Fibroblast of skin of left quadriceps (primary cell): ENCODE measurements at places on chromosomes 3 and 15.

GRCh38 chr15:30922480-30923311 is 19.0 kb downstream of the FAN1 start:
- DNase-seq = peak; percentile 32

DNA sequence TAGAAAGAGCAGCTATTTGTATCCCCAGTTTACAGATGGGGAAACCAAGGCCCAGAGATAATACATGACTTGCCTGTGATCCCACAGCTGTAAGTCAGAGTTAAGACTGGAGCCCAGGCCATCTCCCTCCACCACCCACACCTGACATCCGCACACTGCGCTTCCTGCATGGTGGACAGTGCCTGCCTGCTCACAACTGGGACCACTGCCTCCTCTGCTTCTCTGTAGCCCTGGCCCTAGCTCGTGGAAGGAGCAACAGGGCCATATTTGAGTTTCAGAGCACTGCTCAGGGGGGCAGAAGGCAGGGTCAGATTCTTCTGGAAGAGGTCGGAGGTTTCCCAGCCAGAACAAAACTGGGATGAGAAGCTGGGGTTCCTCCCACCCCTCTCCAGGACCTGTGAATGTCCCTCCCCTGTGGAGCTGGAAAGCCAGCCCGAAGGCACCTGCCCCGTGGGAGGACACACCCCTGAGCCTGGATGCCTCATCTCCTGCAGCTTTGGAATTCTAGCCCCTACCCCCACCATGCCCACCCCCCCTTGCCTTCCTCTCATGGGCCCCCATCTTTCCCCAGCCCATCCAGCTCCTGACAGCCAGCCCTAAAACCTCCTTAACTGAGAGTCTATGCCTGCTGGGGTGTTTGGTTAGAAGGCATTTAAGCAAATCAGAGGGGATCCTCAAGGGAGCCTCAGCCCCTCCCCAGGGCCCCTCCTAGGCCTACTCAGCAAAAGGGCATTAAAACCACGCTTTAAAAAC is 100.1 kb downstream of the TPRA1 start:
- no peak for DNase-seq

DNA sequence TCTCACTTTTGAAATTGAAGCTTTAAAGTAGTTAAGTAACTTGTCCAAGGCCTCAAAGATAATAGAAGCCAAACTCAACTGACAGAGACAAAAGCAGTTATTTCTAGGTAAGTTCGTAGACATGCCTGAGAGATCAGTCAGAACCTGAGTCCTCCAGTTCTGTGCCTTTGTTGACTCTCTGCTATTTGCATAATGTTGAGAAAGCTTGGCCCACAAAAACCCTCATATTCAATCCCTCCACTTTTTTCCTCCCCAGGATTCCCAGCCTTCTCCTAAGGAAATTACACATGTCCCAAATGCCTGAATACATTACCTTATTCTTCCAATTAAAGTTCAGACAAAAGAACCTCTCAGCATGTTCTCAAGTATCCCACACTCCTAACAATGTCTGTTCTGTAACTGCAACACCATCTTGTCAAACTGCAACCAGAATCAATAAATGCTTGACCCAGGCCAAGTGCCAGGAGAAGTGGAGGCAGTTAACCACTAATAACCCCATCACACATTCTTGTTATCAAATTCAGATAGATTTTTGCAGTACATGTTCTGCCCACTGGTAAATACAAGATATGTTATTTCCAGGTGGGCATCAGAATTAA is 217.8 kb downstream of the LRRC3B start:
- DNase-seq = no peak

- no peak for DNase-seq
These were observed 78.2 kb downstream of the CLSTN2 start for GRCh38 chr3:140013220-140013619.

GRCh38 chr15:64343841-64344240 is 12.1 kb downstream of the CSNK1G1 start:
- DNase-seq = no peak

DNA sequence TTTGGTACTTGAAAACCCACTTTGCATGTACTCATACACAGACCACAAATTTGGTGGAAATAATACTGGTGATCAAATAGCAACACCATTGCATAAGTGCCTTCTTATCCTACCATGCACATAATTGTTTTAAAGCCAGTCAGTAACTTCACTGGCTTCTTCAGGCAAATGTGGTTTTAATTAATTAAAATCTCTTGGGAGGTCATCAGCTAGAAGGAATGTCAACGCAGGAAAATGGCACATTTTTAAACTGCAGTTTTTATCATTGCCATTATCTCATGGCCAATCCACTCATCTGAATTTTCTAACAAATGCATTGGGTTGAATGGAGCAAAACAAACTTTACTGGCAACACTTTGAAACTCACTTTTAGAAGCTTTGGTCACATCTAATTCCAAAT is 105.7 kb upstream of the ZPLD1 start:
- no peak for DNase-seq

GRCh38 chr3:45035441-45036301 is 9.6 kb downstream of the CLEC3B start:
- DNase-seq = no peak

- no peak for DNase-seq
These were observed 4.3 kb downstream of the BTBD1 start for GRCh38 chr15:83062768-83063180.

DNA sequence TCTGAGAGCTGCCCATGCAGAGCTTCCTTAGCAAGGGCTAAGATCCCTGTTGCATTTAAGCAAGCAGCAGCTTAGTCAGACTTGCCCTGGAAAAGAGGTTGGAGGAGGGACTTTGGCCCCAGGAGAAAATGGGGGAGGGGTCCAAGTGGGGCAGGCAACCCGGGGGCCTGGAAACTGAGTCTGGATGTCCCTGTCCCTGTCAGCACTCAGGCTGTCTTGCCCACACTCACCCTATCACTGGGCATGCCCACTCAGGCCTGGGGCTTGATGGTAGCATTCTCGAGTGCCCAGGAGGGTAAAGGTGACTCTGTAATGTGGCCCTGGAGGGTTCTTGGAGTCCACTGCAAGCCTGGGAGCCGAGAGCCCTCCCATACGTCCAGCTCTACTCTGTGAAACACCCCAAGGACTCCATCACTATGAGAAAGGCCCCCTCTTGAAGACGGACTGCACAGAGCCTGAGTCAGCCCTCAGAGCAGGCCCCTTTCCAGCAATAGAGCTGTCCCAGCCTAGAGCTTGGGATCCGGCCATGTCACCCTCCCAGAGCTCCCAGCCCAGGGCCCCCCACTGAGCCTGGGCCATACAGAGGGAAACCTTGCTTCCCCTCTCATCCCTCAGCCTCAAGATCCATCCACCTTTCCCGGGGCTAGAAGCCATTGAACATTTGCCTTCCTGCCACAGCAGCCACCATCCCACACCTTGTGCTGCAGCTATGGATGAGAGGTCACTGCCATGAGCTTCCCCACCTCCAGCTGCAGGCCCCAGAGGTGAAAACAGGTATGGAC is 13.4 kb downstream of the MYL3 start:
- DNase-seq = no peak

DNA sequence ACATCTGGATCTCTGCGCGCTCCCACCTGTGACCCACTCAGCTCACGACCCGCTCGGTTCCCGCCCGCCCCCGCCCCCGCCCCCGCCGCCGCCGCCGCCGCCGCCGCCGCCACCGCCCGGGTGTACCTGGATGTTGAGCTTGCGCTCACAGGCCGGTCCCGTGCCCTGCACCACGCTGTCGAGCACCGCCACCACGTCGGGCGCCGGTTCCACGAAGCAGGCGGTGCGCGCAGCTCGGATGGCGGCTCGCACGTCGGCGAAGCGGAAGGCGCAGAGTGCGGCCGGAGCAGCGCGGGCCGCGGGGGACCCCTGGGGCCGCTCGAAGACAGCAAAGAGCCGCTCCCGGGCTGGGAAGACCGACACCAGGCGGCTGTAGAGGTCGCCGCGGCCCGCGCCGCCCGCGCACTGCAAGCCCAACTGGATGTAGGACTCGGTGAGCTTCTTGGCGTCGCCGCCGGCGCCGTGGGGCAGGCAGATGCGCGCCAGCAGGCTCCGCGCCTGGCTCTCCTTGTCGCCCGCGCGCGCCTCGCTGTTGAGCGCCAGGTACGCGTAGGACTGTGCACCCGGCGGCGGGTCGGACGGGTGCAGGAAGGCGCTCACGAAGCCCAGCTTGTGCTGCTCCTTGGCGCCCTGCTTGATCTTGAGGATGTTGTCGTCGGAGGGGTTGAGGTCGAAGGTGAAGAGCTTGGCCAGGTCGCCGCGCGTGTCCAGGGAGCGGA is 1.1 kb downstream of the PLXND1 start:
- DNase-seq = no peak

DNA sequence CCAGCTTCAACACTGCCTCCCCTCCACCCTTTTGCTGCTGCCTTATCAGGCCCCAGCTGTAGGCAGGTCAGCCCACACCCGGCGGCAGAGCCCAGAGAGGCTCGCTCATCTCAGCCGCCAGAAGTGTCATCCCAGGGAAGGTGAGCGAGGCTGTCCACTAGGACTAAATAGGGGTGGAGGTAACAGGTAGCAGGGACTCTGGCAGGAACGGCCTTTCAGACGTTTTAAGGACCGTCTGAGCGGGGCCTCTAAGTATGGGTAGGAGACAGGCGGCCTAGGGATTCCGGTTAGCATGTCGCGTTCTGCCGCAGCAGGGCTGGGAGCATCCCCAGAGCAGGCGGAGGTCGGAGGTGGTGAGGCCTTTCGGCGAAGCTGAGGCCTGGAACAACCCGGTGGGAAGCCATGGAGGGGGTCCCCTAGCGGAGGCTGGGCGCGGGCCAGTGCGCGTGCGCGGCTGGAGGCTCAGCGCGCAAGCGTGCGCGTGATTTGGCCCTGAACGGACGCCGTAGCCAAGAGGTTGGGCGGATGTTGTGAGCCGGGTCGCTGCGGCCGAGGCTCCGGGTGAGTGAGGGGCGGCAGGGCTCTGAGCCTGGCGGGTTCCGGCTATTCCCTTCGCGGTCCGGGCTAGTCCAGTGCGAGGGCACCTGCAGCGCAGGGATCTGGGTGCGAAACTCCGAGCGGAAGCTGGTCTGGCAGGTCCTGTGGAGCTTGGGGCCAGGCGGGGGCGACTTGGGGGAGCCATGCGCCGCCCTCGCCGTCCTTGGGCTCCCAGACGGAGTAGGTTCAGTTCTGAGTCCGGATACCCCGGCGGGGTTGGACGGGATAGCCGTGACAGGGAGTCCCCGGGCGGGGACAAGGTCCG is at the start of the genes MST1 and RNF123:
Gene MST1, minus strand, starts transcription at position 429 of the 862 bp plus-strand sequence. CDS start 783 bp downstream, outside the sequence.
Gene RNF123, plus strand, starts transcription at position 512 of the 862 bp plus-strand sequence. CDS start 1,609 bp downstream, outside the sequence.
- peak; percentile 75 for DNase-seq

DNA sequence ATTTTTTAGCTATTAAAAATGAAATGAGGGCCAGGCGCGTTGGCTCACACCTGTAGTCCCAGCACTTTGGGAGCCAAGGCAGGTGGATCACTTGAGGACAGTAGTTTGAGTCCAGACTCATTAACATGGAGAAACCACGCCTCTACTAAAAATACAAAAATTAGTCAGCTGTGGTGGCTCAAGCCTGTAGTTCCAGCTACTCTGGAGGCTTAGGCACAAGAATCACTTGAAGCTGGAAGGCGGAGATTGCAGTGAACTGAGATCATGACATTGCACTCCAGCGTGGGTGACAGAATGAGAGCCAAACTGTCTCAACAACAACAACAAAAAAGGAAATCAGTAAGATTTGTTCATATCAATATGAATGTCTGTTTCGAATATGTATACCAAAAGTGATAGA is 517.1 kb downstream of the ROBO1 start:
- DNase-seq = no peak

- no peak for DNase-seq
These were observed 37.9 kb downstream of the NR1I2 start for GRCh38 chr3:119819806-119820205.

DNA sequence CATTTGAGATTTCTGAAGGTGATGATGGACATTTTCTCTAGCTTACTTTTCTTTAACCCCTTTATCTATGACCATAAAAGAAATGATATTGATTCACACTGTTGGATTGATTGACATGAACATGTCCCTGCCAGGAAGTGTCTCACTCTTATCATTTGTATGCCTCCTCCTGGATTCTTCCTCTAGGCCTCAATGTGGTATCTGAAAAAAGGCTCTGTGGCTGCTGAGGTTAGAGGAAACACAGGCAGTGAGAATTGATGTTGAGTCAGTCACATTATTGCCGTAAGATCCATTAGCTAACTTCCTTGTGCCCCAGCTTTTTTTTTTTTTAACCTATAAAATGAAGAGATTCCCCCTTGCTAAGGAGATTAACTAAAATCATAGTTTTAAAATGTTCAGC is 8.0 kb upstream of the THRB start:
- no peak for DNase-seq

GRCh38 chr15:59615661-59616060 is 4.1 kb downstream of the GCNT3 start:
- no peak for DNase-seq

DNA sequence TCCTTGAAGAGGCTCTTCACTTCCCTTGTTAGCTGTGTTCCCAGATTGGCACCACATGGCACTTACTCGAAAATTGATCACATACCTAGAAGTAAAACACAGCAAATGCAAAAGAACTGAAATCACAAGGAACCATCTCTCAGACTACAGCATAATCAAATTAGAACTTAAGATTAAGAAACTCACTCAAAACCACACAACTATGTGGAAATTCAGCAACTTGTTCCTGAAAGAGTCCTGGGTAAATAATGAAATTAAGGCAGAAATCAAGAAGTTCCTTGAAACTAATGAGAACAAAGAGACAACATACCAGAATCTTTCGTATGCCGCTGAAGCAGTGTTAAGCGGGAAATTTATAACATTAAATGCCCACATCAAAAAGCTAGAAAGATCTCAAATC is 566.3 kb upstream of the TGFBR2 start:
- DNase-seq = no peak

- no peak for DNase-seq
These were observed 27.6 kb downstream of the LRIG1 start for GRCh38 chr3:66473181-66473580.

DNA sequence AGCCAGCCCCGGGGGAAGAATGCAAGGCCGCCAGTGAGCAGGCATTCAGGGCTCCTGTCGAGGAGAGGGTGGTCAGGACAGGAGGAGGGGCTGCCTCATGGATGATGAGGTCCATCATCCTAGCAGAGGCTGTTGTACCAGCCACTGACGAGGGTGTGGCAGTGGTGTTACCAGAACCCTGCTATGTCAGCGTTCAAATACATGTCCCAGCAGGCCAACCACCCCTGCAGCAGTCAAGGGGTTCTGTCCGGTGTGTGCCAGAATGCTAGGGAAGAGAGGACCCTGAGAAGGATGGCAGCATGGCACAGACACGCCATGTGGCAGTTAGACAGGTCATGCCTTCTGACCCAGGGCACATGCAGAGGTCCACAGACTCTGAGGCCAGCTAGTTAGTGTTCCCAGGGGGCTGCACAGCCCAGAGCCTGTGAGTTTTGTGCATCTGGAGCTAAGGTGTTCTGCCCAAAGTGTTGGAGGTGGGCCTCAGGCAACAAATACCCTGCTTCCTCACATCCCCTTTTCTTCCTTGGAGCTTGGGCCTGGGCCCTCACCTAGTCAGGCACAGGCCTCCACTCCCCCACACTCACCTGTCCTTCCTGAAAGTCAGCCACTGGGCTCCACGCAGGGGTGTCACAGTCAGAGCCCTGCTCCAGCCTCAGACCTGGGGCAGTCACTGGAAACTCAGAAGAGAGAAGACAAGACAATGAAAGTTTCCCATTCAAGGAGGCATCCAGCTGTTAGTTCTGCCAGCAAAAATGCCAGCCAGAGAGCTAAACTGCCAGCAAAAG is 7.8 kb downstream of the PAK6 start:
- no peak for DNase-seq
